ENCODE measurements at places on chromosomes 7 and 10.

- peak; percentile 11 for DNase-seq
Measured at GRCh38 chr7:31873816-31874597, 187.0 kb downstream of the PPP1R17 start.

DNA sequence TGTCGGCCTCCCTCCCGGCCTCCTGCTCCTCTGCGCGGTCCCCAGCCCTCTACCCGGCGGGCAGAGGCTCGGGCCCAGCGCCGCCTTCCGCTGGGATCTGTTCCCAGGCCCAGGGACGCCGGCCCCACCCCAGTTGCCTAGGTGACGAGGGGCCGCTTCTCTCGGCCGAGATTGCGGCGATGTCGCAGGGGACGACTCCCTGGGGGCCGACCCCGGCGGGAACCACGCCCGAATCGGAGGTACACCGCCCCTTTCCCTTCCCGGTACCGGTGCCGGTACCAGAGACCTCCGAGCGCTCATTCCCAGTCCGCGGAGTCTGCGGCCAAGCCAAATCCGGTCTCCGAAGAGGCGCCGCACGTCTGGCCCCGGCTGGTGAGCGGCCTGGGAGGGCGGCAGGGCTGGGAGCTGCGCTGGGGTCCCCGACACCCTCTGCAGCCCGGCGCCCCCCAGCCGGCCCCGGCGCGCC is at the start of gene CABCOCO1:
Gene CABCOCO1, plus strand, starts transcription at position 136 of the 466 bp plus-strand sequence. Its CDS starts 44 bp downstream, at position 180.
- no peak for DNase-seq

DNA sequence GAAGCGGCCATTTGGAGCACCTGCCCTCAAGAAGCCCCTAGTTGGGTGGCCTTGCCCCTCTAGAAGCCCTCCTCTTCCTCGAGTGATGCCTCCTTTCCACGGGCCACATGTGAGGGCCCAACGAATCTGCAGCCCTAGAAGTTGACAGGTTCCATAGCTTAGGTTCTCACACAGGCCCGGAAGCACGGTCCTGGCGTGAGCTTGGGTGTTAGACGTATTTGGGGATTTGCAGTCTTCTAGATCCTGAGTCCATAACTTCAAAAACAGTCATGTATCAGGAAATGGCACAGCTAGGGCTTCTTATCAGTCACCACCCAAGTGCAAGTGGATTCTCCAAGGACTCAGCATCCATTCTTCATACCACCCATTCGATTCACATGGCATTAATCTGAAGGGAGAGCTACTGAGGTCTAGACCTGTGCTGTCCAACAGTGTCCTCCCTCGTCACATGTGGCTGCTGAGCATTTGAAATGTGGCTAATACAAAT is 477 bp upstream of the FBXW4 start:
- no peak for DNase-seq

DNA sequence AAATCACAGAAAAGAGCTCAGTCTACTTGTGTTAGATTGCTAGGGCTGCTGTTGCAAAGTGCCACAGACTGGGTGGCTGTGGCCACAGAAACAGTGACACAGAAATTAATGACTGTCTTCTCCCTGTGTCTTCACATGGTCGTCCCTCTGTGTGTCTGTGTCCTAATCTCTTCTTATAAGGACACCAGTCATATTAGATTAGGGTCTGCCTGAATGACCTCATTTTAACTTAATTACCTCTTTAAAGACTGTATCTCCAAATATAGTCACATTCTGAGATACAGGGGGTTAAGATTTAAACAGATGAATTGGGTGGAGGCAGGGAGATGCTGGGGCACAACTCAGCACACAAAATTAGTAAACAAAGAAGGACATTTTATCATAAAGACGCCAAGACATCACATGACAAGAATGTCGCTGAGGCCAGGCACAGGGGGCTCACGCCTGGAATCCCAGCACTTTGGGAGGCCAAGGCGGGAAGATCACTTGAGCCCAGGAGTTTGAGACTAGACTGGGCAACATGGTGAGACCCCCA is 23.3 kb upstream of the PARD3 start:
- DNase-seq, result no peak

- DNase-seq, result no peak
Measured at GRCh38 chr7:133489906-133490305, 237.0 kb downstream of the EXOC4 start.

DNA sequence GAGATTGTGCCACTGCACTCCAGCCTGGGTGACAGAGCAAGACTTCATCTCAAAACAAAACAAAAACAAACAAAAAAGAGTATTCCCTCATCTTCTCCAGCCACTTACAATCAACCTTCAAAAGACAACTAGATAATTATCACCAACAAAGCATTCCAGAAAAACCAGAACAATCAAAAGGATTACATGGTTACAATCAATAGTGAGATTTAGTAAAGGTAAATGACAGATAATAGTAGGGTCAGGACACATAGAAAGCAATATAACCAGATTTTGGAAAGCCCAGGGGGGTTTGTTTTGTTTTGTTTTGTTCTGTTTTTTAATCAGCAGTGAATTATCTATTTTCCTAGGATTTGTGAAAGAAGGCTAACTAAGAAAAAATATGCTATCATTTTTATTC is 91.0 kb upstream of the PTN start:
- no peak for DNase-seq

DNA sequence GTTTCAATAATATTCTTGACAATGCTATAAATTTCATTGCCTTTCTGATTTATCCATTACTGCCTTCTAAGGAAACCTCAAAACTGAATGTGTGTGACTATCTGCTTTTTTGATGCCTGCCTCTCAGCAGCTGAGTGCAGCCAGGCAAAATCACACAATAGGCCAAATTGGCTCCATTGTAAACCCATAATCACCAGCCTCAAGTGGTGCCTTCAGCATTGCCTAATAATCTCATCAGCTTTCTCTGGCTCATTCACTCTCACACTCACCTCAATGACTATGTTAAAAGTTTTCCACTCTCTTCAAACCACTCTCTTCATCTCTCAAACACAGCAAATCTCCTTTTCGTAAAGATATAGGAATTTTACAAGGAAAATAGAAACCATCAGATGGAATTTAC is 182.5 kb upstream of the COL1A2 start:
- no peak for DNase-seq

DNA sequence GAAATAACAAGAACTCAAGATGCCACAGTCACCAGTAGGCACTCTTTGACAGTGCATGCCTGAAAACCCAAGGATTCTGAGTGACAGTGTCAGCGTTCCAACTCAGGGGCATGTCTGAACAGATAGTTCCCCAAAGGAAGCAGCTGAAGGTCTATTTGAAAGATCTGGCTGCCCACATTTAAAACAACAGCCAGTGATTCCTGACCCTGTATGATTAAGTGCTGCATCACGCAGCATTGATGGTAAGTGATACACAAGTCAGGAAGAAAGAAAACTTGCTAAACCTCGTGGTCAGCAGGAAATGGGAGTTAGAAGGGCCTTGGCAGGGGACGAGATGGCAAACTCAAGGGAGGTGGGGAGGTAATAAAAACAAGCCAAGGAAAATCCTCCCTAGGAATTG is 1013.1 kb downstream of the TYW1 start:
- no peak for DNase-seq

- no peak for DNase-seq
Measured at GRCh38 chr10:71767420-71768035, 5.8 kb downstream of the VSIR start.

GRCh38 chr7:6579446-6579845 is 2.2 kb downstream of the ZDHHC4 start:
- DNase-seq, result no peak

DNA sequence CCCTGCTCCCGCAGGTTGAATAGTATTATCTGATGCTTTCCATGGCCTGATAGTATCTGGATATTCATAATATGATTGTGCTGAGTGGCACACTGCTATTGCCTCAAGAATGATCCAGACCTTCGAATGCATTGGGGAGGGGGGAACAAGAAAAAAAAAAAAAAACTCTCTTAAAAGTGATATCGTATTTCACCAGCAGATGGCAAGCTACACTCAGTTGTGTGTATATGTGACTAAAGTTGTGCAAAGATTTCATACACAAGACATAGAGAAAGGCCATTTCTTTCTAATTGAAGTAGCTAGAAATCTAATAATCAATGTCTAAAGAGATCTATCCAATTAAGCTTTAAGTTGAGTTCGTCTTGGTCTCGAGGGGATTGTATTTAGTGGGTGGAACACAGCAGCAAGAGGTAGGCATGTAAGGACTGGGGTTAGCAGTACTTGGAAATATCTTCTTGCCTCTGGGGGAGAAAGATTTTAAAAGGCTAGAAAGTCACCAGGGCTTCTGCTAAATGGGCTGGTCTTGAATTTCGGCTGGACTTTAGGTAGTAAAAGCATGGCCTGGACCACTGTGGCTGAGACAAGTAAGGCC is 15.3 kb downstream of the SFRP4 start:
- DNase-seq, result no peak

GRCh38 chr10:102261196-102261595 is 15.9 kb downstream of the GBF1 start:
- DNase-seq, result no peak

DNA sequence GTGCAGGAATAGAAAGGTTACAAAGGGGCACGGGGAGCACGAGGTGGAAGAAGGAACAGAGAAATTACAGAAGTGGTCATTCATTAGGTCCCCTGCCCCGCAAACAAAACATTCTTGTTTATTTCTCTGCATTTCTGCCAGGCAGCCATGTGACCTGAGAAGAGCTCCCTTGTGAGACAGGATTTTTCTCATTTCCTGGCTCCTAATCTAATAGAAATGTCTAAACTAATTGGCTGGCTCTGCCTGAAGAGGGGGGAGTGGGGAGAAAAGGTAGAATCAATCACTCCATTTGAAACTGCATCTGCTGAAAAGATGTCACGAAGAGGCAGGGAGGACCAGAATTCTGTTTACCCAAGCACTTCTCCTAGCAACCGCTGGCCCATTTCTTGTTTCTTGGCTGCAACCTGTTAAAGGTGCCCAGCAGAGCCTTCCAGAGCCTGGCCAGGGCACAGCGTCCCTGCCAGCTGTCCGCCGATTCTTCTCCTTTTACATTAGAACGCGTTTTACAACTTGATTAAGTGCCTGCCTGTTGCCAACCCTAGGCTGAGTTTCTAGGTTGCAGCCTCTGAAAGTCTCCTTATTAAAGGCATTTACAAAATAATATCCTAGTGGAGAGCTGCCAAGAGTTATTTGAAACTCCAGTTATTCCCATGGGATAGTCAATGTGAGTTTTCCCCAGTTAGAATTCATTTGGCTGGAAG is 1227.6 kb downstream of the TYW1 start:
- no peak for DNase-seq

GRCh38 chr10:132407243-132407746 is 10.3 kb downstream of the PWWP2B start:
- no peak for DNase-seq

GRCh38 chr10:90959826-90960225 is 38.9 kb upstream of the ANKRD1 start:
- DNase-seq, result no peak

DNA sequence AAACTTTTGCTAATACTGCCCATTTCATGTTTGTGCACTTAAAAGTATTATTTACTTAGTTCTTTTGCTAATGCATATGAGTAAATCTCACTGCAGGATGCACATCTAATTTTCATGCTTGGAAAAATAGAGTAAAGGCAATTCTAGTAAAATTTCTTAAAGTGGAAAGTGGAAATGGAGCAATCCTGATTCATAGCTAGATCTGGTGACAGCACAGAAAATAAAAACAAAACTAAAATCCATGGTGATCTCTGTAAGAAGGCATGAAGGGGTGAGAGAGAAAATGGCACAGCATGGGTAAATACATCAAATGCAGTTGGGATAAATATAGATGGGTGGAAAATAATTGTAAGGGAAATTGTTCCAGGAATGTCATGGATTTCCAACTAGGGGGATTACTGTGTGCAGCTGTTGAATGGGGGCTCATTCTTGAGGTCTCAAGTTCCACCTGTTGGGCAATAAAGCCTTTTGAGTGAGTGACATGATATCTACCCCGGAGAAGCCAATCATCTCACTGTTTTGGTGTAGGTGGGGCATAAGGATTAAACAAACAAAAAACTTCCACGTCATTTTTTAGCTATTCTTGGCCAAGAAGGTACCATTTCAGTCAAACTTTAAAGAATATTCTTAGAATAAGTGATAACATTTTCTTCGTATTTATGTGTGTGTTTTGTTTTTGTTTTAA is 1.7 kb upstream of the MCU start:
- no peak for DNase-seq

GRCh38 chr10:119807960-119808697 is 64.5 kb downstream of the MCMBP start:
- no peak for DNase-seq

DNA sequence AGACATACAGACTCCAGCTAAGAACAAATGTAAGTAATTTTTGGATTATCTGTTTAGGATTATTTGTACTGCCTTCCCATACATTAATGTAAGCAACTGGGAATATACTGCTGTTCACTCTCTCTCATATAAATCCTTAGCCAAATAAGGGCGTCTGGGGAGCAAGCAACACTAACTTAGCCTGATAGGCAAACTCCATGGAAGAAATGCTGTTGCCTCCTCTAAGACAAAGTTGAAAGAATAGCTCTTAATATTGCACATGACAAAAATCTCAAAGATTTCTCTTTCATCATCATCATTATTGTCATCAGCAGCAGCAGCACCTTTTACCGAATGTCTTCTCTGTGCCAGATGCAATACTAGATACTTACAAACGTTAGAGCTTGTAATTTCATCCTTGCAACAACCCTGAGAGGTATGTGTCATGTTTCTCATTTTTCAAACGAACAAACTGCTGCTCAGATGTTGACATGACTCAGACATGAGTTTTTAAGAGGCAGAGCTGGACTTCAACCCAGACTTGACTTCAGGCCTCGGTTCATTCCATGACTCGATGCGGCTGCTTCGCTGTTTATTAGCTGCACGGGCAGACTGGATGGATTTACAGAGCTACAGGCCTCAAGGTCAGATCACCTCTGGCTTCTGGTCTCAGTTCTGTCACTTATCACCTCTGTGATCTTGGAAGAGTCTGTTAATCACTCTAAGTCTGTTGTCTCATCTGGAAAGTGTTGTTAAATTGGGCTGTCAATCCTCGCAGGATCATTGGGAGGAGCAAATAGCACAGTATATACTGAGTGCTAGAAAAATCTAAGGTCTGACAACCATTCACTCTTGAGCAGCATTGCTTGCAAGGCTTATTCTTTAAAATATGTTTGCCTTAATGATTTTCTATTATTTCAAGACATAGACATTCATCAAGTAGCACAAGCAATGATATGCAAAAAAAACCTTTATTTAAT is 126.3 kb upstream of the CELF2 start:
- no peak for DNase-seq

DNA sequence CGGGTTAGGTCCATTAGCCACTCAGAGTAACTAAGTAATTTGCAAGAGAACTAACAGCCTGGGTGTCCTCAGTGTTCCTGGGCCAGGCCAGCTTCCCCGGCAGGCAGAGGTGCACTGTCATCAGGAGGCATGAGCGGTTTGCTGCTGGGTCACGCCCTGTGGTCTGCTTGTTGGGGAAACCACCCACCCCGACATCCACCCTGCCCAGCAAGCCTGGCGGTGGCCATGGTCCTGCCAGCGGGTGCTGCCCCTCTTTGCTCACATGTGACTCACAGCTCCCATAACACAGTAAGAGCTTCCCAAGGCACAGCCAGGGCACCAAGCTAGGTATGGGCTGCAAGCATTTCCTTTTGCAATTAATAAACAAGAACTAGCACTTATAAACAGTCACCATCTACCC is 75.9 kb downstream of the RGS10 start:
- DNase-seq, result no peak

GRCh38 chr7:51226063-51226755 is 90.4 kb downstream of the COBL start:
- DNase-seq, result no peak

GRCh38 chr7:115267503-115267902 is 345.6 kb downstream of the MDFIC start:
- DNase-seq, result no peak
